Stomach (tissue), 19 donors: ENCODE measurements at places on chromosomes 16 and 17. TPM values are rescaled to one million over a fixed set of nuclear protein-coding genes. Genes with fewer than 3 reads are reported as not detected.

Gene TOM1L2
- 13.3 TPM for polyA plus RNA-seq

Gene SRSF2
- polyA plus RNA-seq = 106 TPM

Gene KRTAP4-4
- polyA plus RNA-seq = not detected

Gene DOC2B
- polyA plus RNA-seq = 1.5 TPM

Gene KRTAP4-5
- not detected for polyA plus RNA-seq

Gene GPT2
- polyA plus RNA-seq = 69.7 TPM

Gene MPV17L
- 1.9 TPM for polyA plus RNA-seq

Gene TNK1
- polyA plus RNA-seq = 6.0 TPM

Gene FAM171A2
- polyA plus RNA-seq = 0.30 TPM
